ENCODE measurements at places on chromosomes 5 and 9. TPM values are rescaled to one million over a fixed set of nuclear protein-coding genes. Genes with fewer than 3 reads are reported as not detected.

Gene PCDHGA7
- 11.9 TPM for total RNA-seq

- no peak overlapping the region for H3K4me3 ChIP-seq
- H3K36me3 ChIP-seq, result no peaks in the 10 kb centered on the region
- no peaks in the 10 kb centered on the region for H3K27me3 ChIP-seq
- H3K4me1 ChIP-seq, result no peaks in the 10 kb centered on the region
These were observed 50.1 kb upstream of the ANKRD33B start for GRCh38 chr5:10513501-10514442.

Gene SPINK7
- total RNA-seq, result not detected

- DNase-seq, result no peak
- no peak overlapping the region for H3K4me3 ChIP-seq
- no peak overlapping the region for H3K27ac ChIP-seq
- no peaks in the 10 kb centered on the region for H3K27me3 ChIP-seq
These were observed 15.3 kb upstream of the RNF130 start for GRCh38 chr5:180086816-180087399.

Gene CLK4
- total RNA-seq, result 22.1 TPM
